ENCODE measurements at places on chromosomes 1 and 21.

DNA sequence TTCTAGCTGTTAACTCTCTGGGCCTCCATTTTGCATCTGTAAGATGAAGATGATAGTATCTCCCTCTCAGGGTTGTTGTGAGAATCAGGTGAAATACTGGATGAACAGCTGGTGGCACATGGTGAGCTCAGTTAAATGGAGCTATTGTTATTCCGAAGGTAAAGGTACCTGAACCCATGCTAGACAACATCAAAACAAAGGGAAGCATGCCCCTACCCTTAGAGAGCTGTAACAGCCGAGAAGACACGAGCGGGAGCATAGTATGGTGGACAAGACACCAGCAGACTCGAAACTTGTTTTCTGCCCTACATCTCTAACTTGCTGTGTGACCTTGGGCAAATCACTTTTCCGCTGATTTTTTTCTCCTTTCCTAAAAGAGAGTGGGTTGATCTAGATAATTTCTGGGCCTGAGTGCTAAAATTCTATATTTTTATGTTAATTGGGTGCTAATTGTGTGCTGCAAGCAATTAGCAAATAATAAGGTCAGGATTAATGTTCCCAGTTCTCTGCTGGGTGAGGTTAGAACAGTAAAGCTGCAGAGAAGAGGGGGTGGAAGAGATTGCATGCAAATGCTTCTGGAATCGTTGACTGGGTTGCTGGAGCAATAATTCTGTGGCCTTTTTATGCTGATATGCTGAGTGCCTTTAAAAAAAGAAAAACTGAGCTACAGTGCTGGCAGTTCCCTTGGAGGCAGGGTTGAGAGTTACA lies 10.8 kb downstream of the TMEM200B start:
- DNase-seq = no peak

DNA sequence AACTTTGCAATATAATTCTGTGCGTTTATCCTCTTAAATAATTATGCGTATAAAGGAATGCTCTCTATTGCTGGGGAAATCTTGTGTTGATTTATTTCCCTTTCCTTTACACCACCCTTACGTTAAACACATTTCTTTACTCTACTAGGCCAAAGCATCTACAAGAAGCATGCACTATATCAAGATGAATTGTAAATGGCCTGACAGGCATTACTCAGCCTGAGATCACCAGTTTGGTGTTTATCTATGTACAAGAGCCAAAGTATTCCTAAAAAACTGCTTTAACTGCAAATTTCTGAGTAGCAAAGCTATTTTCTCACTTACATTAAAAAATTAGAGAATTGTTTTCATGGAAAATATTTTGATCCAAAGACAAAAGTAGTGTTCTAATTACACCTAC lies 114.8 kb downstream of the TYW3 start:
- DNase-seq = no peak

GRCh38 chr21:37965088-37965805 lies 49.0 kb upstream of the KCNJ6 start:
- no peak for DNase-seq

GRCh38 chr1:21873174-21873573 lies 61.1 kb downstream of the LDLRAD2 start:
- DNase-seq = no peak

DNA sequence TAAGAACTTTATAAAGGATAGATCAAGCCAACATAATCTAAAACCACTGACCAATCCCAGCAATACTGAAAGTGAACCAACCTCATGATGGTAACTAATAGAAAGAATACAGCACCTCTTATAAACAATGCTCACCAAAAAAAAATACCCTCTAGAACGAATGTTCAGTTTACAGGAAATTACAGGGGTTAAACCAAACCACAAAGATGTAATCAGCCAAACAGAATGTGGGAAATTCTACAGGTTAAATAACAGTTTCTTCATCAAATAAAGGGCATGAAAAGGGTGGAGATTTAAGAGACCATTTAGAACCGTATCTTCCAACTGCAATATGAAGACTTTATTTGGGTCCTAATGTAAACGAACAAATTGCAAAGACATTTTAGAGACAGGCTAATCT lies 30.4 kb downstream of the ARID4B start:
- DNase-seq = no peak
